ENCODE measurements at places on chromosomes 1 and 21.

DNA sequence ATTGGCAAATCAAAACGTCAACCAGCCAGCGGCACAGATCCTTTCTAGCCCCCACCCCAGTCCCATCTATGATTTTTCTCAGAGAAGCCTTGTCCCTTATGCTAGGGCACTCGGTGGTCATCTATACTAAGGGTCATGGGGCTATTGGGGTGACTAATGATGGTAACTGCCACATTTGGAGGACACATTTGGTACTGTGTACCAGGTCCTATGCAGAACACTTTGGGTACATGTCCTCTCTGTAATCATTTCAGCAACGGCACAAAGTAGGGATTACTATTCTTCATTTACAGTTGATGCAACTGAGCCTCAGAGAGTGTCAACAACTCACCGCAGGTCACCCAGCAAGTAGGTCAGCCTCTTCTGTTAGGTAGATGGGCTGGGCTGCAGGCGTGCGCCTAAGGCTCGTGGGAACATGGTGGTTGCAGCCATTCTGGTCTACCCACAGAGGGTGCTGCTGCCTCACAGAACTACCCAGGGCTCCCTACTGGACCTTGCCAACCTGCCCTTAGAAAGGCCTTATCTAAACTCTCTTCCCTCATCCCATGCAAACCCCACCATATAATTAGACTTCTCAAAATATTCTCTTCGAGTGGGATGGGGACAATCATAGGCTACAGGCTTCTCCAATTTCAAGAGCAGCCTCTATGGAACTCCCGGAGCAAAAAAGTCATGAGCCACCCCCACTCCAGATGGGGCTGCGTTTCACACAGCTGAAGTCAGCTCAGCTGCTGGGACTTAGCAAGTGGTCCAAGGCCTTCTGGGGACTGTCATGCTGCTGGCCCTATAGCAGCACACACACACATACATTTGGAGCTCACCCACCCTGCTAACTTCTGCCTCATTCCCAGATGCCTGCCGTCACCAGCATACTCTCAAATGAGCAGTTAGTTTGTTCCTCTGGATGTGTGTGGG, 5.8 kb upstream of the SDHB start:
- peak; percentile 84 for DNase-seq

DNA sequence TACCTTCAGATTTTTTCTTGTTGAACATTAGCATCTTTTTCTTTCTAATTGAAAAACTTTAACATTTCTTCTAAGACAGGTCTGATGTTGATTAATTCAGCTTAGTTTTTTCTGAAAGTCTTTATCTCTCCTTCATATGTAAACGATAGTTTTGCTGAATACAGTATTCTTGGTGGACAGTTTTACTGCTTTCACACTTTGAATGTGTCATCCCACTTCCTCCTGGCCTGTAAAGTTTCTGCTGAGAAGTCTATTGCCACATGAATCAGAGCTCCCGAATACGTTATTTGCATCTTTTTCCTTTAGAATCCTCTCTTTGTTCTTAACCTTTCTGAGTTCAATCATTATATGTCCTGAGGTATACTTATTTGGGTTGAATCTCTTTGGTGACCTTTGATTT, 344.2 kb downstream of the OLFM3 start:
- DNase-seq = no peak

DNA sequence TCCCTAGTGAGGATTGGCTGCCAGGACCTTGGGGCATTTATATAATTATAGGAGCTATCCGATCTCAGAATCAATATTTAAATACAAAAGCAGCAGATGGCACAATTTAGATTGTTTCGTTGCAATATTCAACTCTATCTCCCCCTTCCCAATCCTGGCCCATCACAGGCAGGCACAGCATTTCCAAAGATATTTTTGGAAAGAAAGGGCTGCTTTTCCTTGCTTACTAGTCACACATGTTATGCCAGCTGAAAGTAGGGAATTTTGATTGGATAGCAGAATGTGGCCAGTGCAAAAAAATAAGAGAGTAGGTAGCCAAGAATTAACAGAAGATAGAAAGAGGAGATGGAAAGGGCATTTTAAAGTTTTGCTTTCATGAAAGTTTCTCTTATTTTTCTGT, 37.9 kb downstream of the IL12RB2 start:
- no peak for DNase-seq

- no peak for DNase-seq
These were observed 105.4 kb downstream of the PSMG1 start for GRCh38 chr21:39077876-39078275.

DNA sequence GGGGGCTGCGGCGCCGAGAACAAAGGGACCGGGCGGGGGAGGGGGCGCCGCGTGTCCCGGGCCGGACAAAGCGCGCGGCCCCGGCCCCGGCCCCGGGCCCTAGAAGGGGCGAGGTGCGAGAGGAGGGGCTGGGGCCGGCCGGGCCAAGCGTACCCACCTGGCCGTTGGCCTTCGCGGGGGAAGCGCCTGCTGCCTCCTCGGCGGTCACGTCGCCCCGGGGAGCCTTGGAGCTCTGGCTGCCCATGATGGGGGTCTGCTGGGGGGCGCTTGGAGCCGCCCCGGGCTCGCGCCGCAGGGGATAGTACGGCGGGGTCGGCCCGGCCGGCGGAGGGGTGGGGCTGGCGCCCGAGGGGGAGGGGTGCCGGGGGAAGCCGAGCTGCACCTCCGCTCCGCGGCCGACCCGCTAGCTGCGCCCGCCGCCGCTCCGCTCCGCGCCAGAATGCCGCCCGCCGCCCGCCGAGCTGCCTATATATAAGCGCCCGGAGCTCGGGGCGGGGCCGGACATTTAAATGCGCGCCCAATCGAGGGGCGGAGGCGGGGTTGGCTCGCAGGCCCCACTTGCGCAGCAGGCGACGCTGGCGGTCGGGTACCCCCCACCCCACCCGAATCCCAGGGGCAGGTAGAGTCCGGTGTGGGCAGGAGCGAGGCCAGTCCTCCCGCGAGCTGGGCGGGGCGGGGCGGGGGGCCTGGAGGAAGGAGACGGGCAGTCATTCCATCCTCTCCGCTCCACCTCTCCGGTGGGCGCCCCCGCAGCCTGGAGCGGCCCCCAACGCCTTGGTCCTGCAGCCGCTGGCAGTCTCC, at the start of gene MARCKSL1:
MARCKSL1 (minus strand) TSS at position 444 of the 801 bp plus-strand sequence; CDS start at position 244, 200 bp downstream.
- no peak for DNase-seq

GRCh38 chr1:22490309-22490708, 38.7 kb downstream of the ZBTB40 start:
- DNase-seq = no peak

DNA sequence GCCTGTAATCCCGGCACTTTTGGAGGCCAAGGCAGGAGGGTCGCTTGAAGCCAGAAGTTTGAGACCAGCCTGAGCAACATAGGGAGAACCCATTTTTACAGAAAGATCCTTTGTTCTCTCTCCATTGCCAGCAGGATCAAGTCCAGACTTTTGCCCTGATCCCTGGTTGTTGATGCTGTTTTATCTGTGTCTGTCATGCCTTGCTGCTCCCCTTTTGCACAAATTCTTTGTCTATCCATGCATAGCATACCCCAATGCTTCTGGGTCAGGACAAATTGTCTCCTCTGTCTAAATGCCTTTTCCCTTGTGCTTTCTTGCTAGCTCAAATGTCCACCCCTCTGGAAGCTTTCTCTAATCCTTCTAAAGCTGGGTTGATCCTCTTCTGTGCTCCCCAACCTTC, 25.3 kb upstream of the FAAH start:
- no peak for DNase-seq

- DNase-seq = no peak
These were observed 18.7 kb upstream of the TRAF3IP3 start for GRCh38 chr1:209737118-209737505.

DNA sequence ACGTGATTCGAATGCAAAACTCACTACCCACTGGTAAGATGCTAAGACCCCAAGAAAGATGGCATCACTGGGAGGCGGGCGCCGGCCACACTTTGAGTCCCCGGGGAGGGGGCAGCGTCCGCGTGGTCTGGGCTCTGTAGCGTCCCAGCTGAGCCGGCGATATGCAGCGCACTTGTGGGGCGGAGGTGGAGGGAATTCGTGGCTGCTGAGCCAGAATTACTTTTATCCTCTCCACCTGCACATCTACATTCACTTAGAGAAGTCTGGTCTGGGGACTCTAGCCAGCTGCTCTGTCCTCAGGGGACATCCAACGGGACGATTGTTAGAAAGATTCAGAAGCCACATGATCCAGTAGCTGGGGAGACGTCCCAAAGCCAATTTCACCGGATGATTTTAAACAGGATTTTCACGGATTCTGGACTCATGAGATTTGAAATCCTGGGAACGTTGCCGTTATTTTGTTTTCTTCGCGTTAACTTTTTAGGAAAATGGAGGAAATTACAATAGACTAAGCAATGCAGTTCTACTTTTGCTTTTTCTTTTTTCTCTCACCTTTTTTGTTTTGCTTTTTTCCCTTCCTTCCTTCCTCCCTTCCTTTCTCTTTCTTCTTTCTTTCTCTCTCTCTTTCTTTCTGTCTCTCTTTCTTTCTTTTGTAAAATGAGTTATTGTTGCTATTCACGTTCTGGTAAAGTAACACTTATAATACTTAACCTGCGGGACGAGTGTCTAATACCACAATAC, 1.3 kb downstream of the JAM2 start:
- DNase-seq = no peak

DNA sequence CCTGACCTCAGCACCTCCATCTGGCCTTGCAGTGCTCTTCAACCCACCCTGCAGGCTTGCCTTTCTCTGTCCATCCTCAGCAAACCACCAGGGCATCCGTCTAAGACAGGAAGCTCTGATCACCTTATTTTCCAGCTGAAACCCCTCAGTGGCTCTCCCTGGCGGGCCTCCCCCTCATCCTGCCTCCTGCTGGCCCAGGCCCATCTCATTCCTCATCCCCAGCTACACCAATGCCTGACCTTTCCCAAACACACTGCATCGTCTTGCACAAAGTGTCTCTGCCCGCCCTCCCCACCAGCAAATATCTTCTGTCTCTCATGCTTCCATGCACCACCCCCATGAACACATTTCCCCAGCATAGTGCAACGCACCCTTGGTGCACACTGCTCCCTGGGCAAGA, 205.0 kb downstream of the TOMM20 start:
- no peak for DNase-seq

DNA sequence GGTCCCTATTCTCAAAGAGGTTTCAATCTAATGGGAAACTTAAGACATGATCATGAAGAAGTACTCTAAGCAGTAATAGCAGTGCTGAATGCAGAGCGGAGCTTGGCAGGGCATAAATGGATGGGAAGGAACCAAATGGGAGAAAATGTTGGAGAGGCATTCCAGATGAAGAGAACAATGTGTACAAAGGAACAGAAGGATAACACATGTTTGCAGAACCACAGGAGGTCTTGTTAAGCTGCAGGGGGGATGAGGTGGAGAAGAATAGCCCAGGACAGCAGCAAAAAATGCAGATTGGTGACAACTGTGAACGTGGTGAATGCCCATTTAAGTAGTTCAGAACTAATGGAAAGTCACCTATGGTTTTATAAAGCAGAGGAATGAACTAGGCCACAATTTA, 99.1 kb downstream of the ASTN1 start:
- DNase-seq = no peak
